ENCODE measurements at places on chromosomes 11 and 22.

- no peak for DNase-seq
Observed at GRCh38 chr11:69546735-69547370, 65.4 kb downstream of the LINC01488 start.

DNA sequence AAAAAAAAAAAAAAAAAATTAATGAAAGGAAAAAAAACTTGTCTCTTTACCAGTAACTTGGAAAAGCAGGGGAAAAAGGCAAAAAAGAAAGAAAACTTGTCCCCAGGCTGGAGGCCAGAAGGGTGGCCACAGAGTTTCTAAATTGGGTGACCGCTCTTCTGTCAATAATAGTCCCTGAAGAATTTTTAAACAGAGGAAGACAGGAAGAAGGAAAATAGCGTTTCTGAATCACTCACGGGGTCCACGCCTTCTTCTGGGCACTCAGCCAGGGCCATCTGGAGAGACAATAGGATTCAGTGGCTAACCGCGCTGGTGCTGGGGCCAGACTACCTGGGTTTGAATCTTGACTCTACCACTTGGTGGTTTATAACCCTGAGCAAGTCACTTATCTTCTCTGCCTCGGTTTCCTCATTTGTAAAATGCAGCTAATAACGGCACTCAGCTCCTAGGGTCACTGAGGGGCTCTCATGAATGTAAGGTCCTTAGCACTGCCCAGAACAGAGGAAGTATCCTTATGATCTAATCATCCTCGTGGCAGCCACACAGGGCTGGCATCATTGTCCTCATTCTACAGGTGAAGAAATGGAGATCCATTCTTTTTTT is 7.0 kb downstream of the C11orf86 start:
- DNase-seq, result peak; percentile 96

DNA sequence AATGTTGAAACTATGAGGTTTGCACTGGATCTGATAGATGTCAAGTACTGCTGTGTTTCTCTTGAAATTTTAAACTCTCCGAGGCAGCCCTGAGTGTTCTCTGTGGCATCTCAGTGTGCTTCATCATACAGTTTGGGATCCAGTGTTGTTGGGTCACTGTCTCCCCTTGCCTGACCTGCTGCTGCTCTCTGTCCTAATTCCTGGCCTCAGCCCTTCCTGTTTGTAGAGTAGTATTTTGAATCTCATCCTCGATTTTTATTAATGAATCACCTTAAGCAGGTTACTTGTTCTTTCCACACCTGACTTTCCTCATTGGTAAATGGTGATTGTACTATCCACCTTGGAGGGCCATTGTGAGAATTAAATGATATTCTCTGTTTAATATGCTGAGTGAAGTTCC is 70.7 kb upstream of the PAX6 start:
- no peak for DNase-seq

- peak; percentile 66 for DNase-seq
Observed at GRCh38 chr11:2837096-2837601, 48.4 kb downstream of the CDKN1C start.

- no peak for DNase-seq
Observed at GRCh38 chr11:60996381-60997138, 25.1 kb downstream of the CD6 start.

GRCh38 chr11:112025707-112026106 is 499 bp downstream of the DLAT start:
- DNase-seq, result peak; percentile 49

- DNase-seq, result no peak
Observed at GRCh38 chr11:60563553-60564235, 48.5 kb downstream of the MS4A13 start.

GRCh38 chr11:117815262-117815803 is 9.2 kb downstream of the FXYD2 start:
- DNase-seq, result peak; percentile 83

- DNase-seq, result no peak
Observed at GRCh38 chr22:47203554-47203991, 441.1 kb downstream of the TBC1D22A start.

DNA sequence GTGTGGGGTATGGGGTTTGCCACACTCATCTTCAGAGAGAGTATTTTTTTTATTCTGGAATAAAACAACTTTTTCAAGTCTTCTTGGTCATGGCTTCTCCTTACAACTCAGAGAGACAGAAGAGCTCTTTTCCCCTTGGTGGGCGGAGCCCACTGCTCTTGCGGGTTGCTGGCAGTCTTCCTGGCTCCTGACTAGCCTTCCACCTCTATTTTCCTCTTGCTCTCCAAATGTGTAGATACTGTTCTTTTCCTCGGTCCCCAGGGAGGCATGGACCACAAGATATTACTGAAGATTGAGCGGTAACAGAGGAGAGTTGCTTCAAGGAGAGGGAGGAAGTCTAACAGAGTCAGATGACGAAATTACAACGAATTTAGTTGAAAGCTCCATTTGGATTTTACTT is 210.6 kb downstream of the NTM start:
- peak; percentile 12 for DNase-seq

DNA sequence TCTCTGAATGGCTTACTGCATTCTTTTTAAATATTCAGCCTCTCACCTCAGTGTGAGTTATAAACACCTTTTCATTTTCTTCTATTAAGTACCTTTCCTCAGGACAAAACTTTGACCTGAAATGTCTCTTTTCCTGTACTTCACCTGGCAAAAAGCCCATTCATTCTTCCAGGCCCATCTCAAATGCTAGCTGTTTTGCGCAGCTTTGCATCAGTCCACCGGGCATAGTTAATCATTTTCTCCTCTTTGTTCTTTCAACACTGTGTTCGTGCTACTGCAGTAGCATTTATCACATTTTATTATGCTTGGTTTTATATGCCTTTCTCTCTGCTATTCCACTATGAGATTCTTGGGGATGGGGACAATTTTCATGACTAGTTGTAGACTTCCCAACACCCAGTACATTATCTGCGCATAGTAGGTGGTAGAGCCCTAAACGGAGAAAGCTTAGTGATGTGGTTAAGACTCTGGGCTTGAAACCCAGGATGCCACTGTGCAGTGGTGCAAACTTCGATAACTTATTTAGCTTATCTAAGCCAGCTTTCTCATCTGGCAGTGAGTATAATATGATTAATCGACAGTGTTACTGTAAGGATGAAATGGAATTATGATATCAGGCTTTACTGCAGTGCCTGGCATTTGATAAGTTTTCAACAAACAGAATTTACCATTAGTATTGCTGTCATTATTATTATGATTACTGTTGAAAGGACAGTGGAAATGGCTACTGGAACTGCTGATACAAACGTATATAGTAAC is 695.7 kb downstream of the NELL1 start:
- DNase-seq, result peak; percentile 8

GRCh38 chr11:128867277-128867676 is at the start of gene KCNJ1:
Gene KCNJ1, minus strand, starts transcription at chr11:128867296. Its CDS starts 27,053 bp downstream, at chr11:128840243.
- DNase-seq, result no peak

DNA sequence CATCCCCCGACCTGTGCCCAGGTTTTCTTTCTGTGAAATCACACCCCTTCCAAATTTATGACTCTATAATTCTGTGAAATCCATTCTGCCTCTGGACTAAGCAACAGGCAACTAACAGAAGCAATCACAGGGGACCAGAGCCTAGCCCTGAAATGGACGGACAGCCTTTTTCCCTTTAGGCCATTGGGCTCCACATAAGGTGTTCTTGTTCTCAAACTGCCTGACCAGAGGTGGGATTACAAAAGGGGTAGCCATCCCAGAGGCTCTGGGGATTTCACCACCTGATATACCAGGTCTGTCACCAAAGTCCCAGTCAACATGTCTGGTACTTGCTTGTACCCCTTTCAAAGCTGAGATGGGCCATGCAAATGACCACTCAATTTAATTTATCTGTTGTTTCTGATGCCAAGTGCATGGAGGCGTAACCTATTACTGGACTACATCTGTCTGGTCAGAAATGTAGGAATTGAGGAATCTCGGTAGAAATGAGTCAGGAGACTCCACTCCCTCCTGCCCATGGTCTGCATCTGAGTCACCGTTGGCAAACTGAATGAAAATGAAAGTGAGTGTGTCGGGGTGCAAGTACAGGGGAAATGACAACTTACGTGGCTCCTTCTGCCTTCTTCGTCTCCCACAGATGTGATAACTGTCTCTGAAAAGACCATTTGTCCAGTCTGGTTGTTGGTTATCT is 10.2 kb downstream of the DKK3 start:
- no peak for DNase-seq

- DNase-seq, result no peak
Observed at GRCh38 chr11:103637295-103637694, 399.1 kb upstream of the DDI1 start.

GRCh38 chr22:49166211-49166610 is 661.5 kb downstream of the BRD1 start:
- DNase-seq, result no peak

DNA sequence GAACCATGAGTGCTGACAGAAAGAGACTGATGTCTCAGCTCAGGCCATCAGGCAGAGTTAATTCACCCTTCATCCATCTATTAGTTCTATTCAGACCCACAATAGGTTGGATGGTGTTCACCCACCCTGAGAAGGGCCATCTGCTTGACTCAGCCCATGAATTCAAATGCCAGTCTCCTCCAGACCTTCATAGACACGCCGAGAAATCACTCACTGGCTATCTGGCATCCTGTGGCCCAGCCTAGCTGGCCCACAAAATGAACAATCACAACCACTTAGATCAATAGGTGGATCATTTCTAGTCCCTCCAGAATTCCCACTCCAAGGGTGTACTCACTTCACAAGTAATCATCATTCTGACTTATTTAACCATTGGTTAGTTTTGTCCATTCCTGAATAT is 58.2 kb downstream of the MYEOV start:
- DNase-seq, result no peak

DNA sequence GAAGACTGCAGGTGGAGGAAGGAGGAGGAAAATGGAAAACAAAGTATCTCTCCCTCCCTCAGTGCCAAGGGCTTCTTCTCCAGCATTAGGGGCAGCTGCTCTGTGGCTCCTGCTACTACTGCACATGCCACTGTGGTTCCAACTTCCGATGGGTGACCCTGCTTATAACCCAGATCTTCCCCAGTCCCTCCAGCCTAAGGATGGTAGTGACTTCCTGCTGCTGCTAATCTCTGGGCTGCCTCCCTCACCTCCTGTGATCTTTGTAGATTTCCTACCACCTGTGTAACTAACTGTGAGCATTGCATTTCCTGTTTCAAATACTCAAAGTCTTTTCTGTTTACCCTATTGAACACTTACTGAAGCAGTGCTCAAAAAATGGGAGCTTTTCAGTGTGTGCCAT is 28.7 kb upstream of the TRPC6 start:
- DNase-seq, result no peak

DNA sequence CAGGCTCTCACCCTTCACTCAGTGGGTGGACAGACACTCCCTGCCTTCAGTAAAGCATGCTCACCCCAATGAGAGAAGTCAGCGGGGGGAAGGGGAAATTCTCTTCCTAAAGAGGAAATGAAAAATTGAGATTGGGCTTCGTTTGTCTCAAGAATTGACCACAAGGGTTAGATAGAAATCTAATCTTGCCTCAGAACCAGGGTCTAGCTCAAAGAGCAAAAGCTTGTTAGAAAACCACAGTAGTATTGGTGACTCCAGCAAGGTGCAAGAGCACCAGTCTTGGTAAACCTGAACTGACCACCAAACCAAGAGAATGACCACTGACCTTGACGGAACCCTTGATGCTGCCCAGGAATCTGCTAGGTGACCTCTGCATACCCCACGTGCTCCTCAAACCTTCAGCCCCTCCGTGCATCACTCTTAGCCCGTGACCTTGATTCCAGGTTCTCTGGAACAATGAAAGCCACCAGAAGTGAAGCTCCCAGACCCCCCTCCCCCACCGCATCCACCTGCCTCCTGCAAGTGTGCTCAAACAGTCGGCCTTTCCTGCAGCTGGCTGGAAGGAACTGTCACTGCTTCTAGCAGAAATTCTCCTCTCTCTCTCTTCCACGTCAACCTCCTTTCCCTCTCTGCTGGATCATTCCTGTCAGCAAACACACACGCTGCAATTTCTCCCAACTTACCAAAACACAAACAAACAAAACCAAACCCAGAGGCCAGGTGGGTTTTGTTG is 3.1 kb upstream of the TMA7B start:
- peak; percentile 95 for DNase-seq

DNA sequence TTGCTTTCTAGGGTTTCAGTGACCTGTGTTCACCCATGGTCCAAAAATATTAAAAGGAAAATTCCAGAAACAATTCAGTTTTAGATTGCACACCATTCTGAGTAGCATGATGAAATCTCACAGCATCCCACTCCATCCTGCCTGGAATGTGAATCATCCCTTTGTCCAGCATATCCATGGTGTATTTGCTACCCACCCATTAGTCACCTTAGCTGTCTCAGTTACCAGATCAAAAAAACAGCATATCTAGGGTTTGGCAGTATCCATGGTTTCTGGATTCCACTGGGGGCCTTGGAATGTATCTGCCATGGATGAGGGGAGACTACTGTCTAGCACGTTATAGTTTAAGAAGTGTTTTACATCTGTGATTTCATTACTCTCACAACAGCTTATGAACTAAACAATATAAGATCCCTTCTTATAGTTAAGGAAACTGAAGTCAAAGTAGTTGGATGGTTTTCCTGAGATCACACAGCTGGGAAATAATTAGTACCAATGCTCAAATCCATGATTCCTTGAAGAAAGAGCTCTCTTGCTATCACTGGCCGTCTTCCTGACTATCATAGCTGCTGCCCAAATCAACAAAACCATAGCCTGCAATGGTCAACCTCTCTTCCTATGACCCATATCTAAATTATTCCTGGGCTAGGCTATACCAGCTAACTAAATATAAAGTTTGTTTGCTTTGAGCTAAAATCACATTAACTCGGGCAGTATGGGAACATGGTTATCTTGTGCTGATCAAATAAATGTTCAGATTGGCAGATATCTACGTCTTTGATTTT is 122.6 kb downstream of the MICAL2 start:
- DNase-seq, result no peak

- no peak for DNase-seq
Observed at GRCh38 chr11:61497876-61498275, 10.7 kb upstream of the LRRC10B start.

GRCh38 chr11:22461626-22462025 is 123.4 kb downstream of the SLC17A6 start:
- DNase-seq, result no peak

DNA sequence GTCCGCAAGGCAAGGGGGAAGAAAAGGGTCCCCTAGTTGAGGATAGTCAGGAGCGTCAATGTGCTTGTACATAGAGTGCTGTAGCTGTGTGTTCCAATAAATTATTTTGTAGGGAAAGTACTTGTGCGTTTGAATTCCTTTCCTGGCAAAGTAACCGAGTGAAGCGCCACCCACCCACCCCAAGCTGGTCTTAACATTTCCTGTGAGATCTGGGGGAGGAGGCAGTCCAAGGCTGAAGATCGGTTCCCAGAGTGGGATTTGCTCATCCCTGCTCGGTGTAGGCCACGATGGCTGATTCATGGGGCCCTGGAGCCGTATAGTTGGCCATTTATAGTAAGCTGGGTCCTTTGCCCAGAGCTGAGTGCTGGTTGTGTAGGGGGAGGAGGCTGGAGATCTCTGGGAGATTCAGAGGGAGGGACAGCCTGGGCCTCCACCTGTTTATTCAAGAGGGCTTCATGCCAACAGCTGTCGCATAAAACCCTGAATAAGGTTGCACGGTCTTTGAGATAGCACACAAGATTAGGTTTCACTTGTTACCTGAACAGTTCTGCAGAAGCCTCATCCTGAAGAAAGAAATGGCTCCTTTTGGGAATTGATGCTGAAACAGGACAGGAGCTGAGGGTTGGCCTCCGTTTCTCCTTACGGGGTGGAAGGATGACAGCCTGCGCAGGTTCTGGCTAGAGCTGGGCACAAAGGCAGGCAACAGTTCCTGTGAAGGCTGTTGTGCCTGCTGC is 2.4 kb downstream of the ATF4 start:
- peak; percentile 64 for DNase-seq
